ENCODE measurements at places on chromosomes 6 and 20.

- no peak for DNase-seq
Observed at GRCh38 chr20:61125546-61126180, 126.4 kb upstream of the CDH4 start.

DNA sequence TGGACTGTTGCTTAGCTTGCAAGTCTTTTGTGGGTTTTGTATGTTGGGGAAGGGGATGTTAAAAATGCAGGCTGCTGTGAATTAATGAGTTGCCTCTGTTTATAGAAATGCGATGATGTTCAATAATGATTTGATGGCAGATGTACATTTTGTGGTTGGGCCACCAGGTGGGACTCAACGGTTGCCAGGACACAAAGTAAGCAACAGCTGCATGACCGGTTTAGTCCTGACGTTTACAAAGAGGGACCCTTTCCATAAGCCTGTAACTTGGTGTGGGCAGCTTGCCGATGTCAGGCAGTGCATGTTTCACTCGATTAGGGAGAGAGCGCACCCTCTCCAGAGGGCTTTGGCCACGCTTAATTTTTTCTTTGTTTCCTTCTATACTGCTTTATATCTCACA lies 1.3 kb downstream of the BTBD3 start:
- peak; percentile 80 for DNase-seq

- DNase-seq: no peak
Observed at GRCh38 chr6:30447237-30447636, 42.1 kb upstream of the HLA-E start.

DNA sequence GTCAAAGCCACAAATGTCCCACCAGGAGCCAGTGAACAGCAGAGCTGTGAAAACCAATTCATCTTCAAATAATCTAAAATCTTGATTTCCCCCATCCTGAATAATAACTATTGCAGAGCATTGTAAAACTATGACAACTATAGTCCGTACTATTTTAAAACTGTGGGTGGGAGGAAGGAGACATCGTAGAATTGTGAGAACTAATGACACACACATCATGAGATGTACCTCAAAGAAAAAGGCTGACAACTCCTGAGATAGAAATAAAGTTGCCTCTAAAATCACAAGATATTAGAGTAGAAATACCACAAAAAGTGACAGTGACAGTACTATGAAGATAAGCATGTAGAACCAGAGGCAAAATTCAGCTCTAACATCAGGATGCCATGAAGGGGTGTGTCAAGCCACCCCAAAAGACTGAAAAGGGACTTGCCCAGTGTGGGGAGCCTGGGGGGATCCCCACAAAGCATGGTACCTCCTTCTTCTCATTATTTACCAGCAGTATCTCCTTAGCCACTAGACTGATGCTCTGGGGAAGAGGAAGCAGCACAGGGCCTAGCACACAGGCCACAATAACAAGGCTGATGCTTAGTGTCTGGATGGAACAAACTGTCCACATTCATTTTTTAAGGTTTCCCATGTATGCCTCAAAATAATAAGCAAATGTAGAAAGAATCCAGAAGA lies 13.4 kb downstream of the NAPB start:
- no peak for DNase-seq

GRCh38 chr6:36605143-36605542 lies 11.0 kb downstream of the SRSF3 start:
- no peak for DNase-seq

GRCh38 chr6:4979426-4979825 lies 24.4 kb downstream of the RPP40 start:
- DNase-seq: no peak

DNA sequence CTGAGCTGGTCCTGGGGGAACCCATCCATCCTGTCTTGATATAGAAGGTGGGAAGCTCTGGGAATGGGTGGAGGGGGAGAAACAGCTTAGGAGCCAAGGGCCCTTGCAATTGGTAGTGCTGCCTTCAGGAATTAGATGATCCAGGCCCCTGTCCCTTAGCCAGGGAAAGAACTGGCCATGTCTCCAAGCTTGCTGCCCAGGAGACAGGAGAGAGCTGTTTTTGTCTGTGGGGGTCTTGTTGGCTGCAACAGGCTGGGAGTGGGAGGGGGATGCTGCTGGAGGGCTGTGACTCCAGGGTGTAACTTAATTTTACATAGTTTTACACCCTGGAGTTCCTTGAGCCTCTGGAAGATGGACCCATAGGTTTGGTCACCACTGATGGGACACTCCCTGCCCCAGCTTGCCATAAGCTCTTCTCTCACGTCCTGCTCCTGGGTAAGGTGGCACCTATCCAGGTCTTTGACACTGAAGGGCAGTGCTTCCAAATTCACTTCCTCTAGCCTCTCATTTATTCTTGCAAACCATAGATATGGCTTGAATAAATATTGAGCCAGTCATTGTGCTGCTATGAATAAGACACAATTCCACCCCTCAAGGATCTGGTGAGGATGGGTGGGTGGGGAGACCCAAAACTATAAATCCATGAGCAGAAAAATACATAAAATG lies 16.8 kb downstream of the VEGFA start:
- DNase-seq: no peak

DNA sequence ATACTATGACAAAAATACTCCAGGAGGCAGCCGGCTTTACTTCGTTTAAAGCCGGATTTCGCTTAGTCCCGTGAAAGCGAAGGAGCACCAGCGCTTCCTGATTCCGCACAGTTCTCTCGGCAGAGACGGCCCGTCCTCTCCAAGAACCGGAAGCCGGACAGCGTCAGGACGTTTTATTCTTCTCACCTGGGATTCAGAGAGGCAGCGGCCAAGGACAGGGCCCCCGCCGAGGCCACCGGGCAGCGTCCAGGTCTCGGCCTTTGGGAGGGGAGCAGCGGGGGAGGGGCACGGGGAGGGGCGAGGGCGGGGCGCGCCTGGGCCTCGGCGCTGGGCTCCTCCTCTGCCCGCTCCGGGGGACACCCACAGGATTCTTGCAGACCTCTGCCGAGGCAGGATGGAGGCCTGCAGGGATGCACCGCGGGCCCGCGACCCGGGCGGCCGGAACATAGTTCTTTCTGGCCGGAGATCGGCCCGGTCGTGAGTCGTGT lies 2.8 kb upstream of the DIDO1 start:
- peak; percentile 82 for DNase-seq

DNA sequence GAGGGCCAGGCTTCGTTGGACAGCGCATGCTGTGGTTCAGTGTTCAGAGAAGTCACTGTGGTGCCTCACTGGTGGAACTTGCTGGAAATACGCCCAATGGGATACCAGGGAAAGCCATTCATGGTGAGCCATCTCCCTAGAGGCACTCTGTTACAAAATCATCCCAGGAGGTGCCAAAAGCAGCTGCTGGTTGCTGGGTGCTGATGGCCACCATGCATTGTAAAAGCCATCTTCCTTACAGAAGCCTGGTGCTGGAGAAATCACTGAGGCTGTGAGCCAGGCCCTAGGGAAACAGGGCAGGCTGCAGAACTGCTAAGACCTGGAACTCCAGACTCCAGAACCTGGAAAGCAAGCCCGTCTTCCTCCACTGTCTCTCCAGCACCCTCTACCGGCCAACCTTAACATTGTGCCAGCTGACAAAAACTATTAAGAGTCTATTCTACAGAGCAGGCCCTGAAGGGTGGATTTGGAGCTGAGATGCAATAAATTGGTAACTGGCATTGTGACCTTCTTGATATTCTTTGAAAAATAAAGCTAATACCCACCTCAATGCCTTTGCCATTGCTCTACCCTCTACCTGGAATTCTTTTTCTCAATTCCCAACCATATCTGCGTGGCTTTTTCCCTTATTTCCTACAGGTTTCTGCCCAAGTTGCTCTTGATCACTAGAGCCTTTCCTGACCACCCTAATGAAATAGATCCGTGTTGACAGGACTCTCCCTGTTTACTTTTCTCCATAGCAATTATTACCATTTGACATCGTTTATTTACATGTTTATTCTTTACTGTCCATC lies 18.5 kb downstream of the SNRPB start:
- DNase-seq: peak; percentile 63

GRCh38 chr6:113632220-113632864 lies 224.8 kb upstream of the MARCKS start:
- DNase-seq: peak; percentile 93

GRCh38 chr20:53707371-53708055 lies 113.9 kb upstream of the ZNF217 start:
- DNase-seq: peak; percentile 41

GRCh38 chr20:10857352-10858070 lies 183.7 kb upstream of the JAG1 start:
- peak; percentile 26 for DNase-seq

- peak; percentile 36 for DNase-seq
Observed at GRCh38 chr6:138107078-138107751, at the start of gene PERP. TSS of gene PERP (minus strand) at chr6:138107419. CDS start at chr6:138107340, 79 bp downstream.

DNA sequence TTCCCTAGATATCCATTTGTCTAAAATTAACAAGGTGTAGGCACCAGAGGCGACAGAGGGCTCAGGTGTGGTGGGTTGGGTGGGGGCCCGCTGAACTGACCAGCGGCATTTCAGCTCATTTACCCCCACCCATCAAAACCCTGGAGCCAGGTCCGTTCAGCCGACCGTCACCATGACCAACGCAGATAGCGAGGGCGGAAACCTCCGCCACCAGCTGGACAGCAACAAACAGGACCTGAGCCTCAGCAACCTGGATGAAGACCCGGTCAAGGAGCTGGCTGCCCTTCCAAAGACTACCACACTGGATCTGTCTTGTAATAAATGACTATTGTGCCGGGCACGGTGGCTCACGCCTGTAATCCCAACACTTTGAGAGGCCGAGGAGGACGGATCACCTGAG lies 120.8 kb upstream of the LGSN start:
- no peak for DNase-seq

DNA sequence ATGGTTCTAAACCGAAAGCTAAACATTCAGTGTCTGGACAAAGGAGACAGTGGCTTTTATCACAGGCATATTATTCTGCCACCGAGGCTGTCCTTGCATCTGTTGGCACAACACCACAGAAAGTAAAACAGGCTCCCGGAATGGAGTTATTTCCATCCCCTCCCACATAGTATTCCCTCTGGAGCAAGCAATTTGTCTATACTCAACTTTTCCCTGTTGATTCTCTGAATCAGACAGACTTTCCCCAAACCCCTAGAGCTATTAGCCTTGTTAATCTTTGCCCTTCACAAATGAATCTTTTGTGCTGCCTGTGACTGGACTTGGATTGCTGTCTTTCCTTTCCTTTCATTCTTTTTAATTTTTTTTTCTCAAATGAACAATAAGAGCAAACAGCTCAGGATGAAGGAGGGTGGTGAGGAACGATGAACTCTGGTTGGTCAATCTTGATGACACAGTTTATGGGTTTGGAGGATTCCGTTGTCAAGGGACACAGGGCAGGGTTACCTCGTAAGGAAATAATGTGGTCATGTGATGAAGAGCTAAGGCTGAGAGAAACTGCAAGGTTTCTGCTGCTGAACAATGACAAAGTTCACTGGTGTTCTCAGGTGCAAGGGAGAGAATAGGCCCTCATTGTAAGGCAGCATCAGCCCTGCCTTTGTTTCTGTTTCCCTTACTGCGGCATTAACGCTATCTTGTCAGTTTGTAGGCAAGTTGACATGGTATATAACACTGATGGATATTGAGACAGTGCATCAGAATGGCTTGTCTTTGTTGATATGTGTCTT lies 275.0 kb upstream of the BMP2 start:
- no peak for DNase-seq

DNA sequence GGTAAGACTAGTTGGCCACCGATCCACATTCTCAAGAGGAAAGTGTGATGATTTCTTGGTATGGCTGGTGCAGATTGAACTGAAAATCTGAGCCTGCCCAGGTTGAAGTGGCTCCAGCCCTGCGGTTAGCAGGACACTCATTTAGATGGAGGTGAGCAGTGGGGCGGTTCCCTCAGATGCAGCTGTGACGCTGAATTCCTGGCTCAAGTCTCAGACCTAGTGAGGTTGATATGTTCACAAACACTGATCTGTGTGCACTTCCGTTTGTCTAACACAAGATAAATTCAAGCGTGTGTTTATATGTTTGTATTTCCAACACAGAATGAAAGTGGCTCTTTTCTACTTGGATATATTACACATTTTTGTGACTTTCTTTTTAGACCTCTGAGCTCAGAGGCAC lies 83.4 kb upstream of the FRMD1 start:
- DNase-seq: no peak

GRCh38 chr6:133594652-133595110 lies 294.2 kb upstream of the TCF21 start:
- peak; percentile 48 for DNase-seq

GRCh38 chr6:37897321-37897720 lies 77.8 kb downstream of the ZFAND3 start:
- DNase-seq: no peak

GRCh38 chr6:28380381-28380780 lies 19.2 kb downstream of the ZSCAN12 start:
- no peak for DNase-seq

DNA sequence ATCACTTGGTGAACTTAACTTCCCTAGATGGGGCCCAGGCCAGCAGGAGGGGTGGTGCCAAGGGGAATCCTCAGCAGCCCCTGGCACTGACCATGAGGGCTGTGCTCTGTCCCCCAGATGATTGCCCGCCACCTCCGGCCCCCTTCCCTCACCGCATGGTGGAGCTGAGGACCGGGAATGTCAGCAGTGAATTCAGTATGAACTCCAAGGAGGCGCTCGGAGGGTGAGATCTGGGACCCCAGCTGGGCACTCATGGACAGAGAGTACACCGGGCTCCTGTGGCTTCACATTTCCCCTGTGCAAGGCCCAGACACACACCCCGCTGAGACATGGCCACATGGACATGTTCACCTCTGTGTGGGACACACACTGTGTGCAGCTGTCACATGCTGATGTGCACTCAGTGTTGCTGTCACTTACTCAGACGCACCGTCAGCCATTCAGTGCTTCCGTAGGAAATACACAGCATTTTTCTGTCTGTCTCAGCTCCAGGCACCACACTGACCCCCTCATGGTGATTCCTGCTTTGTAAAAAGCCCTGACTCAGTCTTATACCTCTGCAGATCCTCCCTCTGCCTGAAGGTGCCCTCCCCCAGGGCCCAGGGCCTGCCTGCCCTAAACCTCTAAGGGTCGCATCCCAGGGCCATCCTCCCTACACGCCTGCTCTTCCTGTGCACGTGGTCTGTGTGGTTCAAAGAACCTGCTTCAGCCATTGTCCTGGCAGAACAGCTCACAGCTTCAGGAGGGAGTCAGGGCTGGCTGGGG lies 4.4 kb downstream of the MYLK2 start:
- no peak for DNase-seq
